ENCODE measurements at places on chromosomes 1 and 21. TPM values are rescaled to one million over a fixed set of nuclear protein-coding genes. Genes with fewer than 3 reads are reported as not detected.
A peak's percentile ranks its signal among the peaks of the same experiment; 100 is the strongest.

The CFAP107 gene
- polyA plus RNA-seq, result not detected

The S100A6 gene
- polyA plus RNA-seq, result 61.1 TPM

The FAM177B gene
- 12.2 TPM for polyA plus RNA-seq

The PAQR6 gene
- 1.3 TPM for polyA plus RNA-seq

The C8A gene
- not detected for polyA plus RNA-seq

The C1QTNF12 gene
- 1.8 TPM for polyA plus RNA-seq

The OR2G6 gene
- 0.03 TPM for polyA plus RNA-seq

The PLEKHN1 gene
- 0.36 TPM for polyA plus RNA-seq

The ANGPTL3 gene
- polyA plus RNA-seq, result not detected

The WNT9A gene
- not detected for polyA plus RNA-seq

The LRRC38 gene
- not detected for polyA plus RNA-seq

The SLC25A34 gene
- polyA plus RNA-seq, result 4.6 TPM

The RCSD1 gene
- polyA plus RNA-seq, result 129 TPM

The ADORA1 gene
- not detected for polyA plus RNA-seq

DNA sequence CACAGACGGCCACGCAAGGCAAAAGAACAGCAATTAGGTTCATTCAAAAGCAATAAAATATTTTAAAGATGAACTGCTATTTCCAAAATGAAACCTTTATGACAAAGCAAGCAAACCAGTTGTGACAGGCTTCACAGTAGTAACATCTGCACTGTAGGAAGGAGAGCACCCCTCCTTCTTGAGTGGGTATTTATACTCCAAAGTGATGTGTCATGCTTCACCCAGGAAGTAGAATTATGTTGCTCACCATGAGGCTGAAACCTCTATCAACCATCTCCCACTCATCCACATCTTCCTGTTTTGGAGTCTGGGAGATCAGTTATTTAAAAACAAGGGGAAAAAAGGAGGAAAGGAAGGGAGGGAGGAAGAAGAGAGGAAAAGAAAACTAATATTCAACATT, 885 bp downstream of the OR2T10 start:
- no peak for DNase-seq
- no peaks in the 10 kb centered on the region for H3K27me3 ChIP-seq
- no peaks in the 10 kb centered on the region for H3K4me1 ChIP-seq
- no peaks in the 10 kb centered on the region for H3K36me3 ChIP-seq

DNA sequence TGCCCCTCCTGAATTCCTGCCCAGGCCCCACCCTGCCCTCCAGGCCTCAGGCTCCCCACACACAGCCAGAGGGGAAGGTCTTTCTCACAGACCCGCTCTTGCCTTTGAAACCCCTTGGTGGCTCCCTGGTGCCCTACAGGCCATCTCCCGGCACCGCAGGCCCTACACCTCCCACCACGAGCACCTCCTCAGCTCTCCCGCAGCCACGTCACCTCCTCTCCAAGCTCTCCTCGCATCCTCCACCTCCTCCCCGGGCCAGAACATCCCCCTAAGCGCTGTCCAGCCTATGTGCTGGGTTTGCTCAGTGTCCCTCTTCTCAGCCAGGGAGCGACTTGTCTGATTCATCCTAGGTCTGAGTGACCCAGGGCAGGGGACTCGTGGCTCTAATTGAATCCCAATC, 66.4 kb downstream of the DMRTB1 start:
- H3K27me3 ChIP-seq, result no peaks in the 10 kb centered on the region
- H3K27ac ChIP-seq, result no peak overlapping the region
- H3K4me3 ChIP-seq, result no peak overlapping the region
- no peaks in the 10 kb centered on the region for H3K36me3 ChIP-seq

GRCh38 chr21:15066123-15066575, 1.3 kb upstream of the NRIP1 start:
- H3K36me3 ChIP-seq, result no peaks in the 10 kb centered on the region
- no peaks in the 10 kb centered on the region for H3K27me3 ChIP-seq
- H3K27ac ChIP-seq, result peak overlapping the region; percentile 93
- DNase-seq, result no peak
- H3K4me3 ChIP-seq, result peak overlapping the region; percentile 74

- H3K27me3 ChIP-seq, result no peaks in the 10 kb centered on the region
- no peaks in the 10 kb centered on the region for H3K36me3 ChIP-seq
- H3K27ac ChIP-seq, result no peak overlapping the region
- DNase-seq, result no peak
- no peaks in the 10 kb centered on the region for H3K4me1 ChIP-seq
- no peak overlapping the region for H3K4me3 ChIP-seq
Measured at GRCh38 chr21:22225299-22225698, 1227.1 kb downstream of the NCAM2 start.

DNA sequence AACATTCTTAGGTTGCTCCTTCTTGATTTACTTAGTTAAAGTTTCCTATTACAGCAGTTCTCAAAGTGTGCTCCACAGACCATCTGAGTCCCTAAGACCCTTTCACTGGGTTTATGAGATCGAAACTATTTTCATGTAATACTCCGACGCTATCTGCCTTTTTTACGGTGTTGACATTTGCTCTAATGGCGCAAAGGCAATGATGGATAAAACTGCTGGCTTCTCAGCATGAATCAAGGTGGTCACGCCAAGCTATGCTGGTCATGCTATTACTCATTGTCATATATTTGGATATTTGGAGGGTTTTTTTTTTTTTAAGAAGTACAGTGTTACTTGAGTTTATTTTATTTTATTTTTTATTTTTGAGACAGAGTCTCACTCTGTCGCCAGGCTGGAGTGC, 235.1 kb downstream of the KIF26B start:
- H3K27ac ChIP-seq, result no peak overlapping the region
- H3K4me1 ChIP-seq, result no peaks in the 10 kb centered on the region
- H3K27me3 ChIP-seq, result no peaks in the 10 kb centered on the region
- no peak for DNase-seq

DNA sequence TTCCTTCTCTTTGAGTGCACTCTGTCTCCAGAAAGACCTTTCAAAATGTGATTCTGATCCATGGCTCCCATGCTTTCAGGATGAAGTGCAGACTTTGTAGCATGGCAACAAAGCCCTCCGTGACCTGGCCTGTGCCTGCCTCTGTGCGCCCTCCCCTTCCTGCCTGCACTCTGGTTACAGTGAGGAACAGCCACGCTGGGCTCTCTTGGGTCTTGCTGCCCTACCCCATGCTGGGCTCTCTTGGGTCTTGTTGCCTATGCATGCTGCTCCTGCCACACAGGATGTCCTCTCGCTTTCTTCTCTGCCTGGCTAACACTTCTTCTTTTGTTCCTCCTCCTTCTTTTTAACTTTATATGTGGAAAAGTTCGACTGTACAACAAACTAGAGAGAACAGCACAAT, 28.0 kb downstream of the LMOD1 start:
- peaks cover 6% of the 10 kb centered on the region for H3K27me3 ChIP-seq
- no peaks in the 10 kb centered on the region for H3K36me3 ChIP-seq
- no peak for DNase-seq
- no peak overlapping the region for H3K4me3 ChIP-seq
- no peak overlapping the region for H3K27ac ChIP-seq

- H3K27me3 ChIP-seq, result no peaks in the 10 kb centered on the region
- no peaks in the 10 kb centered on the region for H3K4me1 ChIP-seq
- DNase-seq, result no peak
- no peak overlapping the region for H3K27ac ChIP-seq
- H3K36me3 ChIP-seq, result no peaks in the 10 kb centered on the region
- no peak overlapping the region for H3K4me3 ChIP-seq
Measured at GRCh38 chr1:62676611-62677356, 11.4 kb downstream of the DOCK7 start.

DNA sequence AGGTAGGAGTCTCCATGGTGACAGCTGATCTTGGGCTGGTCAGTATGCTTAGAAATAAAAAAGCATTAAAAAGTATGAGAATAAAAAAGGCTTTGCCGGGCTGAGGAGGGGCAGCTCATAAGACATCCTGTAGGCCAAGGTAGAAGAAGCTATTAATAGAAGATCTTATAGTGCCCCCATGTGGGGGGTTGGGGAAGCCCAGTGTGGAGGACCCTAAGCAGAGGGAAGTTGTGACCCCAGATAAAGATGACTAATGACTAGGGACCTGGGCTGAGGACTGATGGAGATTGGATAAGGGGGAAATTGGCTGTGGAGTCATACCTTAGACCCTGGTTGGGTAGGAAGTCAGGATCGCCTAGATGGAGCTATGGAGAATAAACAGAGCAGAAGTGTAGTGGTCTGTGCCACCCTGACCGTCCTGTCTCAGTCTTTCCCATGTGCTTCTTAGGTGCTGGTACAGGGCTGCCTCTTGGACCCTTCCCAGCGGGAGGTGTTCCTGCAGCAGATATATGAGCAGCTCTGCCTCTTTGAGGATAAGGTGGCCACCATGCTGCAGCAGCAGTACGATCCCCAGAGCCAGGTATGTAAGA, 25.0 kb downstream of the SZT2 start:
- H3K27me3 ChIP-seq, result no peaks in the 10 kb centered on the region
- peaks cover 3% of the 10 kb centered on the region for H3K36me3 ChIP-seq
- H3K27ac ChIP-seq, result no peak overlapping the region
- H3K4me1 ChIP-seq, result no peaks in the 10 kb centered on the region
- DNase-seq, result peak; percentile 79

DNA sequence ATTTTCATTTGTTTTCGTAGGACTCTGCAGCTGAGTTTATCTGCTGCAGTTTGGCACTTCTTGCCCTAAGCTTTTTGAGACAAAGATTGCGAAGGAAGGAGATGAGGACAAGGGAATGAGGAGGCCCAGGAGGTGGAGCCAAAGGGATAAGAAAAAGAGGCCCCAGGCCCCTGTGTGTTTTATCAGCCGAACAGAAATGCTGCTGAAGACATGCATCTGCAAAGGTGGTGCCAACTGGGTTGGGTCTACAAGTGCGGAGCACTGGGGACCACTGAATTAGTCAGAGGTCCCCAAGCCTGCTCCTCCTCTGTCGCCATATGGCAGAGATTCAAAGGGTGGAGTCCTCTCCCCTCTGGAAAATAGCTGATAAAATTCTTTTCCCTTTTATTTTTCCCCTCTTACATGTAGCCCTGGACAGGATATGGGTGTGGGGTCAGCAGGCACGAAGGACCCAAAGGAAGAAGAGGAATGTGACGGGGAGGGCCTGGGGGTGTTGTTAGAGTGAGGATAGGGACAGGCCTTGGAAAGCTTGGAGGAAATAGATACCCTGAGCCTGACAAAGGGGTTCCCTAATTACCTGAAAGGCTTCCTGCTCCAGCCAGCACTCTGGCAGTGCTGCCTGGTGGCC, 2.7 kb downstream of the CD34 start:
- H3K4me1 ChIP-seq, result peaks cover 11% of the 10 kb centered on the region
- H3K27me3 ChIP-seq, result peaks cover 32% of the 10 kb centered on the region

GRCh38 chr1:7962014-7962335, 464 bp downstream of the PARK7 start:
- DNase-seq, result no peak
- peaks cover 30% of the 10 kb centered on the region for H3K36me3 ChIP-seq
- peaks cover 23% of the 10 kb centered on the region for H3K4me1 ChIP-seq
- H3K27ac ChIP-seq, result peak overlapping the region; percentile 88

DNA sequence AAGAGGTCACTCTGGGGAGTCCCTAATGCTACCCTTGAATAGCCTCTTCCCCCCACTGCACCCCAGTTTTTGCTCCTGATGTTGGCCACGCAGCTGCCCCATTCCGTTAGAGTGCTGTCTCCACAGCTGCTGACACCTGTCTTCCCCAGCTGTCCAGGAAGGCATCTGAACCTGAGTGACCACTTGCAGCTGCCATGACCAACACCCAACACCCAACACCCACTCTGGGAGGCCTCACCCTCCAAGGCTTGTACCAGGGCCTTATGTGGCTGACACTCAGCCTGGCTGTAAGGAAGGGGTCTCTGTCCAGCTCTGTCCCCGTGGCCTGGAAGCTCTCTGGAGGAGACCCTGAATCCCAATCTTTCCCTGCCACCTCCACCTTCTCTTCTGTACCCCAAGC, 26.7 kb upstream of the LDLRAP1 start:
- no peak for DNase-seq
- no peak overlapping the region for H3K4me3 ChIP-seq
- no peaks in the 10 kb centered on the region for H3K4me1 ChIP-seq
- H3K27ac ChIP-seq, result no peak overlapping the region

DNA sequence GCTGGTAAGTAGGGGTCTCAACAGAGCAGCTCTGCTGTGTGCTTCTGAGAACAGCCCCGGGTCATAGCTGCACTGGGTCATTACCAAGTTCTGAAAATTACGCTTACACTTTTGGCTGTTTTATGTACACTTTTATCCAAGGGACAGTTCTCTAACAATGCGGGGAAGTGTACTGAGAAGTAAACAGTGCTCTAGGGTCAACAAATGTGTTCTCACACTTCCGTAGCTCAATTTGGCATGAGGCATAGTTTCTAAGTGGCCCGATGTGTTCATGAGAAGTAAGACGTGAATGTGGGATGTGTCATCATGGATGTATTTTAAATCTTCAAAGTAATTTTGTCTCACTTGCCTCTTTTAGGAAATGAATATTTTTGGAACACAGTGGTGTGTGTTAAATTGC, 10.9 kb upstream of the VAMP3 start:
- no peak overlapping the region for H3K4me3 ChIP-seq
- no peaks in the 10 kb centered on the region for H3K4me1 ChIP-seq
- H3K36me3 ChIP-seq, result no peaks in the 10 kb centered on the region
- H3K27ac ChIP-seq, result no peak overlapping the region
- no peak for DNase-seq
- no peaks in the 10 kb centered on the region for H3K27me3 ChIP-seq

DNA sequence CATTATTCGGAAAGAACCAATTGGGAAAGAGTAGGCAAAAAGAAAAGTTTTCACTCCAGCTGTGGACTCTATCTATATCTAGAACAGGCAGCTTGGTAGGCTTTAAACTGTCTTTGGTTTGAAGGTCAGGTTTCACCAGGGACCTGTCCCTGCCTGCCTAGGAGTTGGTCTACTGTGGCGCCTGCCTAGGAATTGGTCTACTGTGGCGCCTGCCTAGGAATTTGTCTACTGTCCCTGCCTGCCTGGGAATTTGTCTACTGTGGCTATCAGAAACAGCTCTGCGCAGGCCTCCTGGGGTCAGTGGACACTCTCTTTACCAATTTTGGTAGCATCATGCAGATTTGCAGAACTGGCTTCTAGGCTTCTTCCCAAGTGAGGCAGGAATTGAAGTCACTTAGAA, 13.8 kb downstream of the USP25 start:
- no peak overlapping the region for H3K4me3 ChIP-seq
- peaks cover 9% of the 10 kb centered on the region for H3K4me1 ChIP-seq
- H3K27me3 ChIP-seq, result no peaks in the 10 kb centered on the region
- H3K27ac ChIP-seq, result no peak overlapping the region

DNA sequence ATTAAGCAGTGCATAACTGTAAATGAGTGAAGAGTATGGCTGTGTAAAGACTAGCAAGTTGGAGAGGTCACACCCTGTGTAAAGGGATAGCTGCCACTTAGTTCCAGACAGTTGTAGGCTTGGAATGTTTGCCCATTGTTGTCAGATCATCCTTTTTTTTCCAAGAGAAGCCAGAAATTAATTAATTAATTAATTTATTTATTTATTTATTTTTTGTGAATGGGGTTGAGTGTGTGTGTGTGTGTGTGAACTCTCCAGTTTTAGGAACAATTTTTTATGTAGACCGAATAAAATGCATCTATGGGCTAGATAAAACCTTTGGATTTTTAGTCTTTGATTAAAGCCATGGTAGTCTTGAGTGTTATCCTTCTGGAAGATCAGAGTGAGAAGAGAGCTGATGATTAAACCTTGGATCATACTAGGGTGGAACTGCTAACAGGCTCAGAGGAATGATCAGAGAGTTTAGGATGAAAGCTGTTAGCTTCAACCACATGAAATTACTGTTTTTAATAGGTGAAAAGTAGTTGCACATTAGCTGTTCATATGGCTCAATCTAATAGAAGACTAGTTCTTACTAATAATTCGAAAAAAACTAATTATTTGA, 58.4 kb downstream of the OSBPL9 start:
- no peak overlapping the region for H3K27ac ChIP-seq
- H3K4me3 ChIP-seq, result no peak overlapping the region
- no peaks in the 10 kb centered on the region for H3K4me1 ChIP-seq
- no peaks in the 10 kb centered on the region for H3K36me3 ChIP-seq
- no peaks in the 10 kb centered on the region for H3K27me3 ChIP-seq
- no peak for DNase-seq

Measured in B cell (primary cell).